Stimulated activated CD8-positive, alpha-beta memory T cell treated with anti-CD3 and anti-CD28 coated beads, Interleukin-4, amount 100 ng/mL, for 1 hour (primary cell): ENCODE measurements at places on chromosomes 2 and 18.
A peak's percentile ranks its signal among the peaks of the same experiment; 100 is the strongest.

GRCh38 chr2:85930129-85931124 is 41.6 kb upstream of the ST3GAL5 start:
- DNase-seq = no peak

GRCh38 chr2:10906926-10907625 is 4.7 kb upstream of the KCNF1 start:
- no peak for DNase-seq

GRCh38 chr18:6955304-6955703 is 162.3 kb downstream of the LAMA1 start:
- DNase-seq = no peak

- no peak for DNase-seq
Measured at GRCh38 chr18:76710646-76711520, 111.5 kb upstream of the ZNF236 start.

- no peak for DNase-seq
Measured at GRCh38 chr2:99609851-99610381, 120.1 kb upstream of the REV1 start.

- DNase-seq = no peak
Measured at GRCh38 chr2:20781656-20782265, 41.1 kb downstream of the LDAH start.

DNA sequence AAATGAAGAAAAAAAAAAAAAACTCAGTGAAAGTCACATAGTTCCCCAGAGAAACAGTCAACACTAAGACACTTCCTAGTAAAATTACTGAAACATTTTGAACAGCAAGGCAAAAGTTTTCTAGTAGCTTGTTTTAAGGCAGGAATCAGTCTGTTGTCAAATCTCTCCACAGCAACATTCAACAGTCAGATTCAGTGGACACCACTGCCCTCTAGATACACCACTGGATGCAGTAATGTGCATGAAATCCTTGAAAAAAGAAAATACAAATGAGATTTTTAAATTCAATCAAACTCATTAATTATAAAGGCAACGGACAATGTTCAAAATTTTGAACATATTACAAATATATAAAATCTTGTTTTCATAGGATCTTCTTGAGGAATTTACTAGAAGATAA is 46.4 kb downstream of the GRB14 start:
- no peak for DNase-seq

DNA sequence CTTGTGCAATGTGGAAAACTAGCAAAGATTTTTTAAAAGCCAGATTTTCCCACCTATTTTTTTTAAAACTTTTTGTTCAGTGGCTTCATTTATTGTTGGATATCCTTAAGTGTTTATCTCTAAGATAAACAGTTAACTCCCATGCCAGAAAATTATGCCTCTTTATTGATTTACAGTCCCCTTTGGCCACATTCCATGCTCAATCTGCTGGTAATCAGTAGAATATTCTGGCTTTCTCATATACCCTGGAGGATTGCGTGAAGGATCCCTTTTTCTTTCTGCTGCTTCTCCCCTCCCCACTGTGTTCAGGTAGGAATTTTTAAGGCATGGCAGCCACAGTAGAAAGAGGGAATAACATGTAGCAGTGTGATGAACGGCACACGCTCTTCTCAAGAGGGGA is 2.6 kb downstream of the GRHL1 start:
- DNase-seq = no peak

DNA sequence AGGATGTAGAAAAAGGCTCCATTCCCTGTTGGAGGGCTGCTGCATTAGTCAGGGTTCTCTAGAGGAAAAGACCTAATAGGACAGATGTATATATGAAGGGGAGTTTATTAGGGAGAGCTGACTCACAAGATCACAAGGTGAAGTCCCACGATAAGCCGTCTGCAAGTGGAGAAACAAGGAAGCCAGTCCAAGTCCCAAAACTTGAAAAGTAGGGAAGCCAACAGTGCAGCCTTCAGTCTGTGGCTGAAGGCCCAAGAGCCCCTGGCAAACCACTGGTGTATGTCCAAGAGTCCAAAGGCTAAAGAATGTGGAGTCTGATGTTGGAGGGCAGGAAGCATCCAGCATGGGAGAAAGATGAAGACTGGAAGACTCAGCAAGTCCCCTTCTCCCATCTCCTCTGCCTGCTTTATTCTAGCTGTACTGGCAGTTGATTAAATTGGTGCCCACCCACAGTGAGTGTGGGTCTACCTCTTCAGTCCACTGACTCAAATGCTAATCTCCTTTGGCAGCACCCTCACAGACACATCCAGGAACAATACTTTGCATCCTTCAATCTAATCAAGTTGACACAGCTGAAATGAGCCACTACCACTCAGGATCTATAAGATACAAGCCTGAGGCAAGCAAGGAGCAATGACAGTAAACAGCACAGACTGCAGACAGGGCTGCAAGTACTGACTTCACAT is 30.0 kb upstream of the ATG16L1 start:
- no peak for DNase-seq

GRCh38 chr2:128317181-128317898 is 1.3 kb downstream of the HS6ST1 start:
- no peak for DNase-seq

GRCh38 chr2:179952658-179953057 is 54.4 kb downstream of the CWC22 start:
- no peak for DNase-seq

GRCh38 chr2:7127156-7127555 is 209.9 kb downstream of the RNF144A start:
- no peak for DNase-seq

DNA sequence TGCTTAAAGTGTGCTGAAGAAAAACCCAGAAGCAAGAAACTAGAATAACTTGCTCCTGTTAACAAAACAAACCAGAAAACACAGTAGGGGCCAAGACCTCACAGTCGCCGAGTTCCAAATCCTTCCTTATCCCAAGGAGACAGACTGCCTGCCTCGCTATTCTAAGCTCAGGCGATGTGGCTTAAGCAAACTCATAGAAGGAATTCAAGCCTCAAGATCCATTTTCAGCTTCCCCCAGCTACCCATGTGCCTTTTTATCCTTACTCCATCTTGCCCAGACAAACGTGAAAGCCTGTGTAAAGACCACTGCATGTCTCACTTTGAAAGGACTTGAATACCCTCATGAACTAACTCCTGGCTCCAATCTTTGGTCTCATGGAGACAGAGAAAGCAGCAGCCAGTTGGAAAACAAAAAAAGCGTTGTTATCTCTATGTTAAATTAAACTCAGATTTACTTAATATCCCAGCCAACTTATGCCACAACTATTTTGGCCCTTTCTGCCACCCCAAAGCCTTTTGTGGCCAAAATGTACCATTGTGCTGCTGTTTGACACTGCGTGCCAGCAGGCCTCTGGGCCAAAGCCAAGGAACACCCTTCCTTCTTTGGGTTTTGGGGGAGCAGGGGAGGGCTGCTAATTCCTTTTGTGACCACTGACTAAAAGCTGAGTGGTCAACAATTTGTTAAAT is 123.2 kb upstream of the FZD5 start:
- no peak for DNase-seq

DNA sequence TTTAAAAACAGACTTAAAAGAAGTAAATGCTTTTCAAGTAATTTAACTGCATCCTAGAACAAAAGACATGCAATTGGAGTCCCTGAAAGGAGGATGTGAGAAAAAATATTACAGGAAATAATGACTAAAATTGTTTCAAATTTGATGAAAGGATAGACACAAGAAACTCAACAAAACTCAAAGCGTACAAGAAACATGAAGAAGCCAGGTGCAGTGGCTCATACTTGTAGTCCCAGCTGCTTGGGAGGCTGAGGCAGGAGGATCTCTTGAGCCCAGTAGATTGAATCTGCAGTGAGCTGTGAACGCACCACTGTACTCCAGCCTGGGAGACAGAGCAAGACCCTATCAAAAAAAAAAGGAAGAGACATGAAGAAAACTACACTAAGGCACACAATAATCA is 118.1 kb upstream of the SLC39A10 start:
- no peak for DNase-seq

- DNase-seq = no peak
Measured at GRCh38 chr2:216001216-216002100, 11.9 kb downstream of the MREG start.

GRCh38 chr2:66872081-66872985 is 437.4 kb downstream of the MEIS1 start:
- DNase-seq = no peak

DNA sequence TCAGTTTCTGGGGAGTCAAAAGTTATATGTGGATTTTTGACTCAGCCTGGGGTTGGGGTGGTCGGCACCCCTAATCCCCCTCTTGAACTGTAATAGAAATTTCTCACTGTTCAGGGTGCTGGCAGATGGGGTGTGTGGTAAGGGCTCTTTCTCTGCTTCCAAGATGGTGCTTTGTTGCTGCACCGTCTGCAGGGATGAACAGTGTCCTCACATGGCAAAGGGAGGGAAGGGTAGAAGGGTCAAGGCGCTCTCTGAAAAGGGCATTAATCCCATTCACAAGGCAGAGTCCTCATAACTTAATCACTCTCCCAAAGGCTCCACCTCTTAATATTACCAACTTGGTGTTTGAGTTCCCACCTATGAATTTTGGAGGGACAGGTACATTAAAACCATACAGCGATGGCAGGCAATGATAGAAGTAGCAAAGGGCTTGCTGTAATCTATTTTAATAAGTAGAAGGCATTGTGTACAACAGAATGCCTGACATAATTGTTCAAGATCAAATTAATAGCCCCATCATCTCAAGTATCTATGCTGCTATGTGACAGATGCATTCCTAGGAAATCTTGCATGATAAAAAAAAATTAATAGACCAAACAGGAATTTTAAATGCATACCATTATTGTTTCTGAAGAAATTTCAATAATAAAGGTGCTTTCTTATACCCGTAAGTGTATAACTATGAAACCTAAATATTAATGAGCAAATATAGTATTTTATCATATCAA is 28.1 kb downstream of the MMADHC start:
- DNase-seq = no peak

GRCh38 chr2:186991766-186992417 is 142.9 kb upstream of the ZSWIM2 start:
- no peak for DNase-seq

- DNase-seq = no peak
Measured at GRCh38 chr2:47662552-47662951, 120.4 kb upstream of the MSH6 start.

GRCh38 chr2:187971893-187972292 is 319.8 kb upstream of the GULP1 start:
- DNase-seq = no peak

- DNase-seq = no peak
Measured at GRCh38 chr2:19797243-19797810, 104.5 kb downstream of the TTC32 start.

DNA sequence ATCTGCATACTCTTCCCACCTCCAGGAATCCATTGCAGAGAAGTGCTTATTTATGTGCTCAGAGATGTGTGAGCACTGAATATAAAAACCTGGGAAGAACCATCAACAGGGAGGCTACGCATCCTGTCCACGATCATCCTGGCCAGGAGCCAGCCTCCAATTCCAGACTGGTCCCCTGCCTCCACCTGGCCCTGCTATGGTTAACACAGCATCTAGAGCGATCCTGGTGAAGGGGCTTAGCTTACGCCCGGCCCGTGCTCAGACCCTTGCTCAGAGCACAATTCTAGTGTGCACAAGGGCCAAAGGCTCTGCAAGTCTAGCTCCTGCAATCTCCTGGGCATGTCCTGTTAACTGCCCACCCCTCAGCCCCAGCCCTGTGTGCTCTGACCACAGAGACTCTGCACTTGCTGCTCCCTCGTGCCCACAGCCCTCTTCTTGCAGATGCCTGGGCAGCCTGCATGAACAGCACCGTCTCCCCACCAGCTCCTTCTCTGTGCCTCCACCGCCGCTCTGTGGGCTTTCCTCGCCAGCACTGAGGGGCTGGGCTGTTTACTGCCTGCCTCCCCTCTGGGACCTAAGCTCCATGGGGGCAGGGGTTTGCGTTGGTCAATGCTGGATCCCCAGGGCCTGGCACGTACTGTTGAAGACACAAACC is 6.5 kb downstream of the PER2 start:
- DNase-seq = no peak

DNA sequence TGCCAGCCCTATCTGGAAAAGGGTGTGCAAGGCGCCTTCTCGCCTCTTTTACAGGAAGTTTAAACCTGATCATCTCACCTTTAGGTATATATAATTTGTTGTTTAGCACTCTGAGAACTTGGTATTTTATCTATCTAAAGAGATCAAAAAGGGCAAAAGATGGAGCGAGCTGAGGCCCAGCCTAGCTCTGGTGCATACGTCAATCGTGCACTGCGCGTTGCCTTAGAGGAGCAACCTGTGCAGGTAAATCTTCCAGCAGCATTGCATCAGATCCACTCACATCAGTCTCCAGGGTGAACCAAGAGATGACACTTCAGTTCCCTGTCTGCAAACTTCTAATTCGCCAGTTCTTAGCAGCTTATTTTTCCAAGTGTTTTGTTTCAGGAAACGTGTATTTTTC is 15.4 kb downstream of the BCL11A start:
- DNase-seq = no peak

- DNase-seq = peak; percentile 17
Measured at GRCh38 chr2:240060977-240061591, 7.8 kb upstream of the OR6B3 start.

- DNase-seq = no peak
Measured at GRCh38 chr2:66684289-66684688, 249.4 kb downstream of the MEIS1 start.

DNA sequence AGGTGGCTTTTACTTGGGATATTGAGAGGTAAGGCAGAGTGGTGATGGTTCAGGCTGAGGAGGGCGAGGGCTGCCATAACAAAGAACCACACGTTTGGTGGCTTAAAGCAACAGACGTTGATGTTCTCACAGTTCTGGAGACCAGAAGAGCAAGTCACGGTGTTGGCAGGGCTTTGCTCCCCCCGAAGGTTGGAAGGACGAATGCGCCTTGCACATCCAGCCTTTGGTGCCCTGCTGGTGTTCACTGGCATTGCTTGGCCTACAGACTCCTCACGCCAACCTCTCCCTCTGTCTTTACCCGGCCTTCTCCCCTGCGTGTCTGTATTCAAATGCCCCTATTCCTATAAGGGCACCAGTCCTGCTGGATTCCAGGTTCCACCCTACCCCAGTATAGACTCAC is 125.4 kb downstream of the TPO start:
- DNase-seq = no peak
